ENCODE measurements at places on chromosomes 4 and X.
A peak's percentile ranks its signal among the peaks of the same experiment; 100 is the strongest.

- no peak for DNase-seq
Observed at GRCh38 chrX:87572901-87573300, 55.3 kb downstream of the KLHL4 start.

DNA sequence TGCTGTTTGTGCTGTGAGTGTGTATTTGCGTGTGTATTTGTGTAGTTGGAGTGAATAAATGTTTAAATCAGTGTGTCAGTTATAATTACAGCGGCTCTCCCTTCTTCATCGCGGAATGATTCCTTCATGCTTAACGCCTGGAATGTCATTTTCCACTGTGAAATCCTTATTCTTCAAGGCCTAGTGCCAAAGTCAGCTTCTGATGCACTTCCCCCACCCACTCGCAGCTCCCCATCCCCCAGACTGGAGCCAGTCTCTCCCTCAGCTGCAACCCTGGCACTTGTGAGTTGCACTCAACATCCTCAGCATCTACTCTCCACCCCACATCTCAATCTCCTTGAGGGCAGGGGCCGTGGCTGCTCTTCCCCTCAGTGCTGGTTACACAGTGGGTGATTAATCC lies 583.0 kb downstream of the BCOR start:
- no peak for DNase-seq

- DNase-seq: peak; percentile 81
Observed at GRCh38 chr4:52659722-52660261, 691 bp upstream of the USP46 start.

GRCh38 chr4:102439812-102440211 lies 61.3 kb upstream of the NFKB1 start:
- no peak for DNase-seq

DNA sequence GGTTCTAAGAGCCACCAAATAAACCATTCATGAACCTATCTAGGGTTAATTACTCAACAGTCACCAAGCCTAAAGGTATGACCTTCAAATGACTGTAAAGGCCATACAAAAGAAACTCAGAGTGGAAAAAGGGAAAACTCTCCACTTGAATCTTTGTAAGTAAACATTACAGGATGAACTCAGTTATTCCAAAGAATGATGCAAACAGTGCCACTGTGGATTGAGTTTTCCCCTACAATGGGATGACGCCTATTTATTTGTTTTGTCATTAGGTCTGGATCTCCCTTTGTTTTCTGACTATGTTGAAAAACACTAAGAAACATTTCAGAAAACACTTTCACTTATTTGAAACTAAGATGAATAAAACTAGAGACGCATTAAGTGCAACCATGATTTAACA lies 12.7 kb downstream of the NUDT6 start:
- DNase-seq: no peak

DNA sequence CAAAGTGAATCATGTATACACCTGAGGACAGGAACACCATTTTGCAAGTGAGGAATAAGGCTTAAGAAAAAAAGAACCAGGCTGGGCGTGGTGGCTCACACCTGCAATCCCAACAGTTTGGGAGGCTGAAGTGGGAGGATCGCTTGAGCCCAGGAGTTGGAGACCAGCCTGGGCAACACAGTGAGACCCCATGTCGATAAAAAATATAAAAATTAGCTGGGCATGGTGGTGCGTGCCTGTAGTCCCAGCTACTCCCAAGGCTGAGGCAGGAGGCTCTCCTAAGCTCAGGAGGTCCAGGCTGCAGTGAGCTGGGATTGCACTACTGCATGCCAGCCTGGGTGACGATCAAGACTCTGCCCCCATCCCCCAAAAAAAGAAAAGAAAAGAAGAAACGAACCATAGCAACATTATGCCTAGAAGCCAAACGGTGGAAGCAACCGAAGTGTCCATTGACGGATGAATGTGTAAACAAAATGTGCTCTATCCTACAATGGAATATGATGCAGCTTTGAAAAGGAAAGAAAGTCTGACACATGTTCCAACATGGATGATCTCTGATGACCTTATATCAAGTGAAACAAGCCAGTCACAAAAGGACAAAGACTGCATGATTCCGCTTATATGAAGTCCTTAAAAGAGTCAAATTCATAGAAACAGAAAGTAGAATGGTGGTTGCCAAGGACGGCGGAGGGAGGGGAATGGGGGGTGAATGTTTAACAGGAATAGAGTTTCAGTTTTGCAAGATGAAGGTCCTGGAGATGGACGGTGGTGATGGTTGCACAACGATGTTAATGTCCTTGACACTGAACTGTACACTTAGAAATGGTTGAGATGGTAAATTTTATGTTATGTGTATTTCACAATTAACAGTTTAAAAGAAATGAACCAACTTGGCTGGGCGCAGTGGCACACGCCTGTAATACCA lies 8.6 kb upstream of the KIAA0232 start:
- no peak for DNase-seq

GRCh38 chr4:183469285-183469684 lies 24.8 kb downstream of the CDKN2AIP start:
- DNase-seq: no peak

DNA sequence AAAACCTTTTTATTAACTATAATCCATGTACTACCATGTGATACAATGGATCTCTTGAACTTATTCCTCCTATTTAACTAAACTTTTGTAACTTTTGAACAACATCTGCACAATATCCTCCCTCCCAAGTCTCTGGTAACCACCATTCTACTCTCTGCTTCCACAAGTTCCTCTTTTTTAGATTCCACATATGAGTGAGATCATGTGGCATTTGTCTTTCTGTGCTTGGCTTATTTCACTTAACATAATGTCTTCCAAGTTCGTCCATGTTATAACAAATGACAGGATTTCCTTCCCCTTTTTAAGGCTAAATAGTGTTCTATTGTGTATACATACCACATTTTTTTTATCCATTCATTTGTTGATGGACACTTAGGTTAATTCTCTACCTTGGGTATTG lies 28.1 kb downstream of the DCAF8L1 start:
- no peak for DNase-seq

DNA sequence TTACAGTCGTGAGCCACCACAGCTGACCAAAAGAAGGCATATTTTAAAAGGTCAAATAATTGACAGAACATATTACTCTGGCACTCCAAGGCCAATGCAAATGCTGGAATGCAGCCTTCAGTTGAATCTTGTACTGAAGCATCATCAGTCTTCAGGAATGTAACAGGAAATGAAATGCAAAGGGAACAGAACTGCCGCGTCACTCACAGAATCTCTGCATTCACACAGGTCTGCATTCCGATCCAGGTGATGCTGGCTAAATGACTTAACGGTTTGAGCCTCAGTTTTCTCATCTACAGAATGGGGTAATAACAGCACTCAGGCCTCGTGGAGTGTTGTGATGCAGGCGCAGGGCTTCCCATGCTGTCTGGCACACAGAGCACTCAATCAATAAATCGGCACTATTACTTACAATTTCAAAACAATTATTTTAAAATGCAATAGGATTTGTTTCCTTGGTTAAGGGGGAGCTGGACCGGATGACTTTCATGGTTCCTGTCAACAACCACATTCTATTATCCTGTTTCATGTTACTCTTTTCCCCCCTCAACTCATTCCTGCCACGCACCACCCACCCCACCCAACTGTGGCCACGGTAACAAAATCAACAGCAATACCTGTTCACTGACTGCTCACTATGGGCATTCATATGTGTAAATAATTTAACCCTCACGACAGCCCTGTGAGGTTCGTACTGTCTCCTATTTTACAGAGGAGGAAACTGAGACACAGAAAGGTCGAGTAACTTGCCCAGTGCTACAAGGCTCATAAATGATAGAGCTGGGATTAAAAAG lies 32.4 kb downstream of the IGFBP7 start:
- no peak for DNase-seq

DNA sequence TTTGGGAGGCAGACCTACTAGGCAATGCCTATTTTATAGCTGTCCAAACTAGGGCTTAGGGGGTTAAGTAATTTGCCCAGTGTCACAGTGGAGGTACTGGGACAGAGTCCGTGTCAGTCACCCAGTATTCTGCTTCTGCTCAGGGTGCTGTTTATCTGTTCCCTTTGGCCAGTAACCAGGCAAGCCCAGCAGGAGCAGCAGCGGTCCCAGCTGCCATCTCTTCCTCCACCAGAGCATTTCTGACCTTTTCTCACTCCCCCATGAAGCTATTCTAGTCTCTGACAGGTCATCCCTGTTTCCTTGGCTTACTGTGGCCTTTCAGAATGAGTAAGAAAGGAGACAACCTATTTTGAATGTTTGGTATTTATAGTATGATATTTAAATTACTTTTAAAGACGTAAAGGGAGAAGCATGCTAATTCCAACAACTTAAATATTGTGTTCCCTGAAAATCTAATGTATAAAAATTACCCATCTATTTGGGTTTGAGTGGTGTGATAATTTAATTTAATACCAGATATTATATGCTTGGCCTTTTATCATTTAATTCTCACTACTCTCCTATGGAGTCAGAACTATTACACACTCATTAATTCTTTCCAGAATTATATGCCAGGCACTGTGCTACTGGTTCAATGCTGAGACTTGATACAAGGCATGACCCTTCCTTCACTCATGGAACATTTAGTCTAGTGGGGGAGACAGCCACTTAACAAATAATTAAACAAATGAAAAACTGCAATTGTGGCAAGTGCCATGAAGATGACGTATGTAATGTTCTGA lies 60.6 kb downstream of the RPS6KA3 start:
- no peak for DNase-seq

DNA sequence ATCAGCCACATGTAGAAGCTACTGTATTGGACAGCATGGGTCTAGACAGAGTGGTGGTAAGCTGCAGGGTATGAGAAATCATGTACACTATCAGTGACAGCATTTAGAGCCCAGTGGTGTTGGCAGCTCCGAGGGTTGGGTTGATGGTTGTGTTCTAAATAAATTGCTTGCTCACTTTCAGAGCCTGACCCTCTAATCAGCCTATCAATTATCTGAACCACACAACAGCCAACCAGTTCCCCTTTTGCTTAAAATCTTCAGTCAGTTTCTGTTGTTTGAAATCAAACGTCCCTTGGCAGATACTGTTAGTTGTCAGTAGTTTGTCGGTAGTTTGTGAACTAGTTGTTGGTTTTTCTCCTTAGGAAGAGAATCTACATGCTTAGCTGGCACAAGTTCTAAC lies 99.8 kb upstream of the RAI2 start:
- DNase-seq: no peak

GRCh38 chr4:8648816-8649630 lies 56.5 kb downstream of the CPZ start:
- peak; percentile 50 for DNase-seq

DNA sequence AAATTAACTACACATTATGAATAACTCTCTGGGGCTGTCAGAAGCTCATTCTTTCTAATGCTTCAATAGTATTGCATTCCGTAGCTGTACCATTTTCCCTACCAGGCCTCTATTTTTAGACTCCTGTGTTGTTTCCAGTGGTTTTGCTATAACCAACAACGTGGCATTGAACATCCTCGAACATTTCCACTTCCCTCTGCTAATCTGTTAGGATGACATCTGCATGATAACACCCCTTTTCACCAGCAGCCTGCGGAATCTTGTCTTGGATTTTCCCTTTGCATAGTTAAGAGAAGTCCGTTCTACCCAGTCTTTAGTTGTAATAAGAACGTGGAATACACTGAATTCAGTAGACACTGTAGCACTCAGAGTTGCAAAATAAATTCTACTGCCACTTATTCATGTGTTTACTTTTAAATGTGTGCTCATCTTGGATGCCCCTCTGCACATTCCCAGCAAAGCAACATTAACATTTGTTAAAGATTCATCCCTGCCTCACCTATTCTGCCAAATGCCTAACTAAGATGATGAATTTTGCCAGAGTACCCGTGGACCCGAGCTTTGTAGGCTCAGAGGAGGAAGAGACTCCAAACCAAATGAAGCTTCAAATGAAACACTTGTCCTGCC lies 55.6 kb downstream of the SEL1L3 start:
- DNase-seq: no peak

DNA sequence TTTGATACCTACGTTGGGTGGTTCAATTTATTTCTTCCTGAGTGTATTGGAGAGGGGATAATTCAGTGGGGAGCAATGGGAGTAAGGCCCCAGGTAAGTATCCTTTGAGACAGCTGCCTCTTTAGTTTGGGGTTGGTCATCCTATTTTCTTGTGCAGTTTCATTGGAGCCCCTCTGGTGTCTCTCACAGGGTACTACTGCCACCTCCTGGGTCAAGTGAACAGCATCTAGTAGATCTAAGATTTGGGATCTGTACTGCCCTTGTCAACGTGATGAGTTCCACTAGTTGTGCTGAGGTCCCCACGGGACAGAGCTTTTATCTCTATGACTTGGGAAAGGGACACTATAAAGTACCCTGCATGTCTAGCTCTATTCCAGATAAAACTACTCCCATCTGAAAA lies 80.6 kb downstream of the PBDC1 start:
- no peak for DNase-seq

DNA sequence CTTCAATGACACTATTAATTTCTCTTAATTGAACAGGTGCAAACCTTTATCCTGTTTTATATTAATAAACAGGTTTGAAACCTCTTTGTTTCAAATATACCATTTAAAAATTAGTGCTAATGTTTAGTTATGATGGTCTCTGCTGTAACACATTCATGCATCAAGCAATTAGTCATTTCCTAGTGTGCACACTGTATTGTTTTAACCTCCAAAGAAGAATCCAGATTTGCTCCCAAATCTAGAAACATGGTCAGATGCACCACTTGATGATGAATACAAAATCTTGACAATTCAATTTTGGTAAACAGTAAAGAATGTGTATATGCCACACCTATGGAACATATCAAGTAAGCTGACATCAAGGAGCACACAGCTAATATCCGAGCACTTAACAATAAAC lies 157.1 kb downstream of the TRIML1 start:
- DNase-seq: no peak

GRCh38 chrX:48493890-48494364 lies 14.9 kb upstream of the PORCN start:
- DNase-seq: no peak

DNA sequence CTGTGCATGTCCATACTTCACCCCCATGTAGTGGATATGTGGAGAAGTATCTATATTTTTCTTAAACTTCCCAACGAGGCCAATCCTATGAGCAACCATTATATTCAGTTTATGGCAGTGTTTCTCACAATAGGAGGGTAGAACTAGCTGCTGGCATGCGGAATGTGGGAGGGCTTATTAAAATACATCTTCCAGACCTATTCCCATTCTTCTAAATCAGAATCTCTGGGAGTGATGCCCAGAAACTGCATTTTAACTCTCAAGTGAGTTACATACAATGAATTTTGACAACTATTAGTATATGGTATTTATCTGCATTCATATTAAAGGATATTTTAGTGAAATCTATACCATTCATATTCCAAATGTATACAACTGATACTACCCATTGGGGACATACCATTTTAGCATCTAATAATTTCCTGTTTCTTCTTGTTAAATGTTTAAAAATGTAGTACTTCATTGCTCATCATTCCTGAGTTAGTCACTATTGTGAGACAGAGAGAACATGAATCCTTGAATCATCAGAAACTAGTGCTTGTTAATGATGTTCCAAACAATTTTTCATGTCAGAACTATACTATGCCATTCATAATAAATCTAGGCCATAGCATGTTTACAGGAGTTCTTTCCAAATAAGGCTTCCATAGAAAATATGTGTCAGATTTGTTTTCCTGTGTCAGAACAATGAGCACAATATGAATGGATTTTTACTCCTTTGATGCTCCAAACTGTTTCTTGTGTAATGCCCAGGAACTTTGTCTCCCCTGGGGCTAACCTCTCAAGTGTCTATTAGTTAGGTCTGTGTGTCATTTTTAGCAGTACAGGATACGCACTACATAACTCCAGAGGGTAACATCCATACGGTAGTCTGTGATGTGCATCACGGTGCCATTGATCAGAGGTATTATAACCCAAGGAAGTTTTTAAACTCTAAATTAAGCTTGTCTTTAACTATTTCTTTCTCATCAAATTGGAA lies 198.8 kb upstream of the BMP3 start:
- DNase-seq: no peak

GRCh38 chr4:186765673-186766546 lies 42.3 kb upstream of the FAT1 start:
- no peak for DNase-seq
